NCI-H1048 (cell line): ENCODE measurements at places on chromosomes 1 and 21.

DNA sequence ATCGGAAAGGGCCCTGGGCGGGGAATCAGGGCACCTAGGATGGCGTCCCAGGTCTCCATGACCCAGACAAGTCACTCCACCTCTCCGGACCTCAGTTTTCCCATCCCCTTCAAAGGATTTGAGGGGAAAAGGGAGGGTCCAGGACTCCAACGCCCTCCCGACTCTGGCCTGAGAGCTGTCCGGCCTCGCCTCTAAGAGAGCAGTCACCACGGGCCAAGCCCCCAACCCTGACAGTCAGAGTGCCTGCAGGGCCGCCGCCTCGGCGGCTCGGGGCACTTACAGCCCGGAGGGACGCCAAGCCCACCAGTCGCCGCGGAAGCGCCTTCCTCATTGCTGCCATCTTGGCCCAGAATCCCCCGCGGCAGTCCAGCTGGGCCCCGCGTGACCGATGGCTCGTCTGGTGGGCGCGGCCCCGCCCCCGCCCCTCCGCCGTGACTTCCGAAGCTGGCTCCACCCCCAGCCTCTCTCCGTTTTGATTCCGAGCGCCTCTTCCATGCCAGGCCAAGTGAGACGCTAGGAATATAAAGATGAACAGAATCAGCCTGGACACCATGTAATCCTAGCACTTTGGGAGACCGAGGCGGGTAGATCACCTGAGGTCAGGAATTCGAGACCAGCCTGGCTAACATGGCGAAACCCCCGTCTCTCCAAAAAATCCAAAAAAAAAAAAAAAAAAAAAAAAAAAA is at the start of gene HMGCL:
Gene HMGCL, minus strand, starts transcription at position 354 of the 686 bp plus-strand sequence. Its CDS starts 14 bp downstream, at position 340.
- DNase-seq: peak; percentile 75

DNA sequence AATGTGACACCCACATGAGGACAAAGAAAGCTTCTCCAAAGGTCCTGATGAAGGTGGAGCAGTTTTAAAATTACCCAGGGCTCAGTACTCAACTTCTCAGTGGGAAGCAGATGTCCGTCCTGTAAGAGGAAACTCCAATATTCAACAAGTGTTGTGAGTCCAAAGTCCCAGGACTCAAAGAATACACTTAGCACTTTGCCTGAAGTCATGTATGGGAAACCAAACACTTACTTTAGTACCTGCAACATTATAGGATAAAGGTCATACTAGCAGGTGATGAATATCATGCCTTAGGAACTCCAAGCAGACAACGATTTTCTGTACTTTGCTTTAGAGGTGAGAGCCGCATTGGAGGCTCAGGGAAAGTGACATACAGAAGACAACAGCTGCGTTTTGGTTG is 37.2 kb upstream of the ST6GALNAC3 start:
- DNase-seq: no peak

DNA sequence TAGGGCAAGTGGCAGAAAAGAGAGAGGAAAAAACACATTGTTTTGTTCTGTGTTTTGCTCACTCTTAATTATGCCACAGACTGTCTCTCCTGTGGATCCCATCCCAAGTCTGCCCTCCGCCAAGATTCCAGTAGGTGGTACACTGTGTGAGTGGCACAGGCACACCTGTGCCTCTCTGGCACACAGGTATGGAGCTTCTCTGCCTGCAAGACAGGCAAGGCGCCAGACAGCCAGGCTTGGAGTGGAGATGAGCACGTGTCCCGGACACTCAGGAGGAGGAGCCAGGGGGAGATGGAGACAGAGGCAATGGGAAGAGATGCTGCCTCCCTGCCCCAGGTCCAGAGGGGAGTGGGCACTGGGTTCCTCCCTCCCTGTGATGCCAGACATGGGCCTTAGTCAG is 6.5 kb upstream of the GRIK3 start:
- DNase-seq: no peak

- no peak for DNase-seq
Observed at GRCh38 chr1:201850053-201850397, 21.1 kb downstream of the IPO9 start.

GRCh38 chr1:203720242-203720641 is 44.7 kb upstream of the LAX1 start:
- no peak for DNase-seq

GRCh38 chr1:113858418-113858817 is 13.1 kb downstream of the PTPN22 start:
- DNase-seq: no peak

- no peak for DNase-seq
Observed at GRCh38 chr1:192878249-192878648, 69.4 kb downstream of the RGS2 start.

- no peak for DNase-seq
Observed at GRCh38 chr1:115113766-115114165, 24.5 kb upstream of the TSPAN2 start.

GRCh38 chr1:211625040-211625439 is 46.1 kb upstream of the SLC30A1 start:
- DNase-seq: no peak

GRCh38 chr1:125080077-125080476 is 3895.3 kb downstream of the SRGAP2C start:
- DNase-seq: no peak

- no peak for DNase-seq
Observed at GRCh38 chr1:247360991-247361731, 29.5 kb upstream of the ZNF496 start.

- no peak for DNase-seq
Observed at GRCh38 chr1:210736713-210737112, 397.2 kb downstream of the KCNH1 start.

DNA sequence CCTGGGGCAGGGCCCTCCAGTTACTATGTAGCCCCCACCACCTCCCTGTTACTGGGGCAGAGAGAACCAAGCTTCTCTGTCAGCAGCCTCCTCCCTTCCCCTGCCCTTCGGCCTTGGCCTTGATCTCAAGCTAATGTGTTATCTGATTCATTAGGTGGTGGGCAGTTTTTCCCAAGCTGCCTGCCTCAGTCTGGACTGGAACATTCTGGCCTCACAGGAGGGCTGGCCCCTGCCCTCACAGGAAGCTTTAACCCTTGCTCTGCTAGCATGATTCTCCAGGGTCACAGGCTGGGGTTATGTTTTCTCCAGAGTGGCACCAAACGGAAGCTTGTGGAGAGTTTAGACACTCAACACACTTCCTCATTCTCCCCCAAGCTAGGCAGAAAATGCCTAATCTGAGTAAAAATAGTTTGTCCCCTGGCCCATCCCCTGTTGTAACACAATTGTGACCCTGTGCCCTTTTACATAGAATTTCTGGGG is 37.2 kb upstream of the SLC6A9 start:
- no peak for DNase-seq

DNA sequence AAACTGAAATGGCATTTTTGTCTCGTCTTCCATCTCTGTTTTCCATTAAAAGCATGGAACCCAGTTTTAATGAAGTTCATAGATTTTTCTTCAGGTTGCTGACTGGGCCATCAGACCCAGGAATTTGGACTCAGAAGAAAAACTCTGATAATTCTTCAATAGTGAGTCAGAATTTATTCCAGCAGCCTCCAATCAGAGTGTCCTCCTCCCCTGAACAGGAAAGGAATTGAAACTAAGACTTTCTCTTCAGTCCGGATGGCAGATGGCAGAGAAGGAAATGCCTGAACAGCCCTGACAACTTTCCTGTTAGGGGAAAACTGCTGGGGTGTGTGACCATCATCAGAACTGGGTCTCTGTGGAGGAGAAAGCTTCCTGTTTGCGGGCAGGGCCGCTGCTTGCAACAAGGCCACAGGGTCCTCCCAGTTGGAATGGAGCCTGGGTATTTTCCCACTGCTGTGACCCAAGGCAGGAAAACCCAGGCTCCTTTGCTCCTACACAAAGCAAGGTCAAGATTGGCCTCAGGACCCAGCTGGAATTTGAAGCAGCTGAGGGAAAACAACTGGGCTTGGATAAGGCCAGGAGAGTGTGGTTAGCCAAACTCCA is 20.7 kb downstream of the CD34 start:
- DNase-seq: no peak

- no peak for DNase-seq
Observed at GRCh38 chr21:30613836-30614235, at the start of gene KRTAP6-1. Gene KRTAP6-1 (minus strand): TSS chr21:30613930. CDS start chr21:30613904, 26 bp downstream.

GRCh38 chr1:32307324-32307723 is 15.4 kb downstream of the HDAC1 start:
- DNase-seq: no peak

DNA sequence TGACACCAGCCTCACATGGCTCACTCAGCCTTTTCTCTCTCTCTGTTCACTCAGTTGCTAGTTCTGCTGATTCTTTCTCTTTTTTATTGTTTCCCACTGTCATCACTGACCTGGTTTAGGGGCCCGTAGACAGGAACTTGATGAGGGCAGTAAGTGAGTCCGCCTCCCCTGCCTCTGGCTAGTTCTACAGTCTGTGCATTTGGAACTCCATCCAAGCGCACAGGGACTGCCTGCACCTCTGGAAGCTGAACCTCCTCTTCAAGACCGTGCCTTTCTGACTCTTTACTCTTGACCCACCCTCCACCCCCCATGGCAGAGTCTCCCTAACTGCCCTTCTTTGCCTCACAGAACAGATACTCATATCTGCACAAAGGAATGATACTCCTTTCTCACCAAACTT is 4.2 kb downstream of the TENT5C start:
- no peak for DNase-seq

DNA sequence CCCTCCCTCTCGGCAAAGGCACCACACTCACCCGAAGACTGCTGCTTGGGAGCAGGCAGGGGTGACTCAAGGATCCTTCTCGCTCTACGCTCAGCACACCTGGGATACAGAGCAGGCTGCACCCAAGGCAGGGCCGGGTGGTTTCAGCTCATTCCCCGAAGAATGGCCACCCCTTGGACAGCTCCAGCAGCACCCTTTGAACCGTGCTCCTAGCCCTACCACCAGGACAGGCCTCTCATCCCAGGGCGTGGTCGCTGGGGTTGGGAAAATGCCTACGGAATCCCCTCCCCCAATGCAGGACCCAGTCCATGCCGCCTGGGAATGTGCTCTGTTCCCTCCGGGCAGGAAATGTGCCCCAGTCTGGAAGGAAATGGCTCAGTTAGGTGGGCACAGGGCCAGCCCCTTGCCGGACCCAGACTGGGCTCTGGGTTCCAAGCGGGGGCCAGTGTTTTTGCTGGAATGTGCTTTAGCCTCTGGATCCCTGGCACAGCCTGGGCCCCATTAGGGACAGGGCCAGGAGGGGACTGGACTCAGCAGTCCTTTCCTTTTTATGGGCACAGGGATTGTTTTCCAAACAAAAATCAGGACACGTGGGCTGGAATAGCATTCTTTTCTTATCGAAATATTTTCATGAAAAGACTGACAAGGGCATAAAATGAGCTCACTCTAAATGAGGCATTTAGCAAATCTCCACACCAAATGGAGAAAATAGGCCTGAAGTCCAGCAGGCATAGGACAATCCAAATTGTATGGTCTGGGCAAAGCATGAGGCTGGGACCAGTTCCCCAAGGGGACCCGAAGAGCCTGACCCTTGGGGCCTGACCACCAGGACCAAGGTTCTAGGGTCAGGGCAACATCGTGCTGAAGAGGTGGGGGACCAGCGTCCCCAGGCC is 7.3 kb downstream of the TMEM82 start:
- DNase-seq: no peak

DNA sequence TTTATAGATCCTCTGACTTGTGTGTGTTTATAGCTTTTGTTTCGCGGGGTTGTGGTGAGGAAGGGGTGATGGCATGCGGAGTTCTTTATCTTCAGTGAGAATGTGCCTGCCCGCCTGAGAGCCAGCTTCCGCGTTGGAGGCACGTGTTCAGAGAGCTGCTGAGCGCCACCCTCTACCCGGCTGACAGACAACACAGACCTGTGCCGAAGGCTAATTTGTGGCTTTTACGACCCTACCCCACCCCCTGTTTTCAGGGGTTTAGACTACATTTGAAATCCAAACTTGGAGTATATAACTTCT is 14.4 kb upstream of the CD101 start:
- DNase-seq: no peak

- no peak for DNase-seq
Observed at GRCh38 chr1:231494439-231495110, 33.9 kb upstream of the TSNAX start.

- DNase-seq: no peak
Observed at GRCh38 chr1:117632269-117633067, 26.6 kb downstream of the TENT5C start.

DNA sequence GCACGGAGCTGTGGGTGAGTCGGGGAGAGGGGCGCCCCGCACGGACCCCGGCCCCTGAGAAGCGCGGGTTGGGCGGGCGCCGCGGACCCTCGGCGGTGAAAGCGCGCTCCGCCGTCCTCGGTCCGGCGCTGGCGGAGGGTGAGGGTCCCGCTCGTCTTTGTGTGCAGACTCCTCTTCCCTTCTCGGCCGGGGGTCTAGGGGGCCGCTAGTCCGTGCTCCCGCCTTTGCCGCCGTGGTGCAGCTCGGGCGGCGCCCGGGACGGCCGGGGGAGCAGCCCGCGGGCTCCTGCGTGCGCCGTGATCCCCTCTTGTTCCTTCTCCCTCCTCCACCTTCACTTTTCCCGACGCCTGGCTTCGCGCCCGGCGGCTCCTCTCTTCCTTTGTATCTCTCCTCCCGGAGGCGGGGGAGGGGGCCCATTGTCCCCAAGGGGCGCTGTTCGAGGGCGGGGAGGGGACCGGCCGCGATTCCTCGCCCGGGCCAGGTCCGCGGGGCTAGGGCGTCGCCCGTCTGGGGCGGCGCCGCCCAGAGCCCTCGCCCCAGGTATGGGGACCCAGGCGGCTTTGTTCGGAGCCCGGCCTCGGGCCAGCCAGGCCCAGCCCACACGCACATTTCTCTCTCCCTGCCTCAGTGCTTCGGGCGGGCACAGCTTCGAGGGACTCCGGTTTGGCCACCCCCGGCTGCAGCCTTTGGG is 519 bp downstream of the FNBP1L start:
- no peak for DNase-seq

DNA sequence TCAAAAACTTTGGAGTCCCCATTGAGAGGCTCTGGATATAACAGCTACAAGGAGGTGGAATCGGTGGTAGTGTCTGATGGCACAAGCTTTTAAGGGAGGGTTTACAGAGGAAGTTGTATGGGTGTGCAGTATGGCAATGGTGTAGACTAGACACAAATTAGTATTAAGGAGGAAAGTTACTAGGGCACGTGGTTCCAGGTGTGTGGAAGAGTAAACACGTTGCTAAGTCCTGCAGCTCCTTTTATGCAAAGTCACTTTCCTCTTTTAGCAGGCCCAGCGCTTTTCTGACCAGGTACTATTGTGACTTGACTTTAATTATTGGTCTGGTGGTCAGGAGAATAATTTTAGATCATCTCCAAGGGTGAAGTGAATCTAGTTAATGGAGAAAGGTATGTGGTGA is 287.5 kb upstream of the B3GALT2 start:
- no peak for DNase-seq

- no peak for DNase-seq
Observed at GRCh38 chr1:24362982-24363614, 43.9 kb downstream of the GRHL3 start.

- no peak for DNase-seq
Observed at GRCh38 chr1:226649780-226650179, 89.3 kb downstream of the ITPKB start.

DNA sequence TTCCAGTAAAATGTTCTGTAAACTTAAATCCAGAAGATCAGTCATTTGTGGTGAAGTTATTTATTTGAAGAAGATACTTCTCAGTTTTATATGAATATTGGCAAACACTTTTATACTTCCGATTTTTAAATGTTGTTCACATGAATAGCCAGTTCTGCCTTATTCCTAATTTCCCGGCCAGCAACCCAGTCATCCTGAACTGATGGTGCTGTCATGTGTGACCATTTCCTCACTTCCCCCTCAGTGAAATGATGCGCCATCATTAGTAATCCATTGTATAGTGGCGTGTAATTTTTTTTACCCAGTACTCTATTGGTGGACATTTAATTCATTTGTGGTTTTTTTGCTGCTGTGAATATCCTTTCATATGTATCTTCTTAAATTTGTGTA is 16.4 kb downstream of the GPSM2 start:
- DNase-seq: no peak
